Non-pigmented ciliary epithelial cell (primary cell): ENCODE measurements at places on chromosomes 6 and 20.

GRCh38 chr6:73182021-73182607 is 43.2 kb downstream of the KHDC1L start:
- no peak for DNase-seq

DNA sequence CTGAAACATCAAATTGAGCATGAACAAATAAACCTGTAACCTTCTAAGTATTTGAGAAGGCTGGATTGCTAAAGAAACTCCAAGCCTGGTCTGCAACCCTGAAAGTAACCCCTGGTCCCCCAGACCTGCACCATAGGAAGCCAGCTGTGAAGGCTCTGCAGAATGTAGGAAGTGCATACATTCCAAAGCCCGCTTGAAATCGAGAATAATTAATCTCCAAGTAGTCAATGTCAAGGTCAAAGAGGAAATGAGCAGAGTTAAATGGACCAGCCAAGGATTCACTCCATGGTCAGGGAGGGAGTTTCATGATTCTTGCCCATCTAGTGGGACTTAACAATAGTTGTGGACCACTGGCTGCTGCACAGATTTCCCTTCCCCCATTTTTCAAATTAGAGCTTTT is 107.6 kb upstream of the RNF24 start:
- no peak for DNase-seq

DNA sequence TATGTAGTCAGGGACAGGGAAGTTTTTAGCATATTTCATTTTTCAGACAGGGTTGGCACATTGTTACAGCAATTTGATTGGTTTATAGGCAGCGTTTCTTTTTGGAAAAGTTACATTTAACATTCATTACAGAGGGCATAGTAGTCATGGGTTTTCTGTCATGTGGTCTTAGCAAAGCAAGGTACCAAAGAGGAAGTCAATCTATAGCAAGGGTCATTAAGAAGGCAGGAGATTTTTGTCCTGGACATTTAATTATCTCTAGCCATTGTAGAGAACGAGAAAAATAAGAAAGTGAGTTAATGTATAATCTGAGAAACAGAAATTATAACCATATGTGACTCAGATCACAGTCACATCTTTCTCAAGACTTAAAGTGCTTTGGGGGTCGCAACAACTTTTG is 47.4 kb downstream of the TPD52L1 start:
- DNase-seq: no peak

DNA sequence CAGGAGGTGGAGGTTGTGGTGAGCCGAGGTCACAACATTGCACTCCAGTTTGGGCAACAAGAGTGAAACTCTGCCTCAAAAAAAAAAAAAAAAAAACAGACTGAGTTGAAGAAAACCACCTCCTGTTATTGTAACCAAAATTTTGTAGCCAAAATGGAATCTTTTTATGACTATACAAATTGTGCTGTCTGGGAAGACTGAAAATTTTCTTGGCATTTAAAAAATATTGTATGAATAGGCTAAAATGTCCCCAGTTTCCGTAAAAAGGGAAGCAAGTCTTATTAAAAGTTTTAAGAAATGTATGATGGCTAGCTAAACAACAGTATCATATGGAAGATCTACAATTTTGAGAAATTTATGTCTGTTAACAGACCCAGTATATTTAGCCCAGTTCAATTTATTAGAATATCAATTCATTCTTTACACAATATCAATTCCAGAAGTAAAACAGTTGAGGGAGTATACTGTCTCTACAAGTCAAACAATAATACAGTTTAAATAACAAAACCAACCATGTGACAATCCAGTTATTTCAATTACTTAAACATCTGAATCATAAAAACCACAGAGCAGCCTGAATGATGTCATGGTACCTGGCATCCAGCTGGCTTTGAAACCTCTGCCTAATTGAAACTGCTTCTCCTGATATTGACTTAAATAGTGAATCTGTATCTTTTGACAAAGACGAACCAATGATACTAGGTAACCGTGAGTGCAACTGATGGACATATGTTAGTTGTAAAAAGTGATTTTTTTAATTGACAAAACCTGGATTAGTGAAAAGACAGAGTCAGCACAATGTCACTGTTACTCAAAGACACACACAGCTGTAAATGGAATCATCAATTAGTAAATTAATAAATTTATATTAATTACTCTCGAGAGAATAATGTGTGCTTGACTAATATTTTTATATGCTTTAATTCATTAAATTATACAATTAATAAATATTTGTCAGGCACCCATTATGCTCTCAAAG is 166.6 kb upstream of the MARCKS start:
- DNase-seq: peak; percentile 81

- DNase-seq: no peak
Measured at GRCh38 chr6:75752365-75752764, 3.3 kb downstream of the MYO6 start.

- DNase-seq: no peak
Measured at GRCh38 chr20:9705722-9706476, 133.0 kb downstream of the PAK5 start.

- no peak for DNase-seq
Measured at GRCh38 chr6:89205819-89206218, 11.3 kb downstream of the GABRR1 start.

GRCh38 chr6:118408863-118409262 is 139.2 kb upstream of the PLN start:
- no peak for DNase-seq

GRCh38 chr6:20058121-20058905 is 154.0 kb downstream of the MBOAT1 start:
- no peak for DNase-seq

DNA sequence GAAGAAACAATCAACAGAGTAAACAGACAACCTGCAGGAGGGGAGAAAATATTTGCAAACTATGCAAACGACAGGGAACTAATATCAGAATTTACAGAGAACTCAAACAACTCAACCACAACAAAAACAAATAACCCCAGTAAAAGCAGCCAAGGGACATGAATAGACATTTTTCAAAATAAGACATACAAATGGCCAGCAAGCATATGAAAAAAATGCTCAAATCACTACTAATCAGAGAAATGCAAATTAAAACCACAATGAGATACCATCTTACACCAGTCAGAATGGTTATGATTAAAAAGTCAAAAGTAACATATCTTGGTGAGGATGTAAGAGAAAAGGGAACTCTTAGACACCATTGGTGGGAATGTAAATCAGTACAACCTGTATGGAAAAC is 215.0 kb downstream of the THBS2 start:
- DNase-seq: no peak

DNA sequence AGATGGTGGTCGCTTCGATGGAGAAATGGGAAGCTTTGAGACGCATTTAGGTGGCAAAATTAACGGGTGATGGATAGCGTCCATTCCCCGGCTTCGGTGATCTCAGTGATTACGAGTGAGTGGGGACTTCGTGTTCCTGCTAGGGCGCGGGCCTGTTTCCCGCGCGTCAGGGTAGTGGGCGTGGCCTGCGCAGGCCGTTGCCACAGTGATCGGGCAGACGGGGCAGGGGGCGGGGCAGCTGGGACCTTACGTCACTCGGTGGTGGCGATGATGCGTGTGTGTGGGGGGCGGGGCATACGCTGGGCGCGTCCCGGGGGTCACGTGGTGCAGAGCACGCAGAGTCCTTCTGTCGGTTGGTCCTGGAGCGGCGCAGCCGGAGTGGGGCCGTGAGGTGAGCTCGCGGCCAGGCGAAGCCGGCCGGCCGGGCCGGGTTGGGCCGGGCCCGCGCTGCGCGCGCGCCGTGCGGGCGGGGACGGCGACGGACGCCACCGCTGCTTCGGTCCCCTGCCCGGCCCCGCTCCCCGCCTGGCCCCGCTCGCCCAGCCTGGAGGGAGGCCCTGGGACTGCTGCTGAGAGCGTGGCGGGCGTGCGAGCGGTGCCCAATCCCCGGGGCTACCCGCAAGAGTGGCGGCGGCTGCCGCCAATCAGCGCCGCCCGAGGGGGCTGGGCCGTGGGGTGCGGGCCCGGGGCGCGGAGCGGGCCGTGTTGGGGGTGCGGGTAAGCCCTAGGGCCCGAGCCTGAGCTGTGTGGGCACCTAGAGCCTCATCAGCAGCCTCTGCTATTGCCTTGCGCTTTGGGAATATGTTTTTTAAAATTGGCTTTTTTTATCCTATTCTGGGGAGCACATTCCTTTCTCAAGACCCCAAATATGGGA is at the start of gene PHF20:
Gene PHF20 (plus strand): TSS at position 327 of the 874 bp plus-strand sequence. CDS start 29,508 bp downstream, outside the sequence.
- DNase-seq: peak; percentile 86

DNA sequence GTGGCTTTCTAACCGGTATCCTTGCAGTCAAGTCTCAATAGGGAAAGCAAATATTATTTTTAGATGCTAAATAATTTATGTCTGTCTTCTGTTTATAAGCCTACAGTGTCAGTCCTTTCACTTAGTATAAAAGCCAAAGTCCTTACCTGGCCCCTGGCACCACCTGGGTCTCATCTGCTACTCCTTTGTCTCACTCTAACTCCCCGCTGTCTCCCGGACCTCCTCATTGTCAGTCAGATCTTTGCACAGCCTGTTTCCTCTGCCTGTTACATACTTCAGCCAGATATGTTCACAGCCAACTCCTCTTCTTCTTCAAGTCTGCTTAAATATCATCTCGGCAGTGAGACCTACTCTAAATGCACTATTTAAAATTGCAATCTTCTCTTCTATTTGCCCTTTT is 84.2 kb downstream of the THEMIS start:
- DNase-seq: no peak

- no peak for DNase-seq
Measured at GRCh38 chr20:15144916-15145315, 807.5 kb upstream of the FLRT3 start.

DNA sequence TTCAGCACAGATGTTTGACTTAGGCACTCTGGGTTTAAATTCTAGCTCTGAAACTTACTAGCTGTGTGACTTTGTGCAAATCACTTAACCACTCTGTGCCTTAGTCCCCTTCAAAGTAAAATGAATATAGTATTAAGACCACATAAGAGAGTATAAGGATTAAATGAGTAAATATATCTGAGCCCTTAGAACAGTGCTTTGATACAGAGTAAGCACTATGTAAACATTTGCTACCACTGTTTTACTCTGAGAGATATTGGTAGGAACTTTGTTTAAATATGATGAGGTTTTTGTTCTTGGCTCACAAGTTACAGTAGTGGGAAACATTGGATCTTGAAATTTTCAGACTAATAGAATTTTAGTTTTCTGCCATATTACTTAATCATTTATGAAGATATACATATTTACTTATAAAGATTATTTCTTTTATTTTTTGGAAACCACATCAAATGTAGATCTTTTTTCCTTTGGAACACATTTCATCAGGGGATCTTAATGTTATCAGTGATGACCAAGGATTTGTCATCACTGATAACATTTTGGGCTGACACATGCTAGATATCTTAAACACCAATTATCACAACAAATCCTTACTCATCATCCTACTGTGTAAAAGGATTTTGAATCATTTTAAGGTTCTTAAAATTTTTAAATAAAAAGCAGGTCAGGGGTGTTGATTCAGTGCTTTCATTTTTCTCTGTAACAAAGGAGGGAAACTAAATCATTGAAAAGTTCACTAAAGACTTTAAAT is 226.2 kb downstream of the EYA4 start:
- DNase-seq: no peak

- DNase-seq: no peak
Measured at GRCh38 chr6:2441601-2442475, 196.4 kb upstream of the GMDS start.

- DNase-seq: no peak
Measured at GRCh38 chr20:23366384-23366783, 4.4 kb downstream of the GZF1 start.

GRCh38 chr20:53328961-53329360 is 264.7 kb downstream of the ZNF217 start:
- DNase-seq: no peak

DNA sequence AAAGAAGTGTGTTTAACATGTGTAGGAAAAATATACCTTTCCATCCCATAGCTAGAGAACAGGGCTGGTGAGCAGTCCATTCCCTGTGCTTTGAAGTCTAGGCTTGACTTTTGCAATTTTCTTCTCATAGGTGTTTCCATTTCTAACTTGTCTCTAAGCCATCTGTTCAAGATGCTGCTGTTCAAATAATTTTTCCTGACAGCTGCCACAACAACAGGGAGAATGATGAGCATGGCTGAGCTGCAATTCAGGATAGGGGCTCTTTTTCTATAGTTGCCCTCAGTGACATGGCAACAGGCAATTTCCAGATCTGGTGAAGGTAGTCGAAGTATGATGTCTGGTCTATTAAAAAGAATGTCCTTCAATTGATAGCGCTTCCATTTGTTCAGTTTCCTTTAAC is 103.0 kb upstream of the HS3ST5 start:
- DNase-seq: no peak

DNA sequence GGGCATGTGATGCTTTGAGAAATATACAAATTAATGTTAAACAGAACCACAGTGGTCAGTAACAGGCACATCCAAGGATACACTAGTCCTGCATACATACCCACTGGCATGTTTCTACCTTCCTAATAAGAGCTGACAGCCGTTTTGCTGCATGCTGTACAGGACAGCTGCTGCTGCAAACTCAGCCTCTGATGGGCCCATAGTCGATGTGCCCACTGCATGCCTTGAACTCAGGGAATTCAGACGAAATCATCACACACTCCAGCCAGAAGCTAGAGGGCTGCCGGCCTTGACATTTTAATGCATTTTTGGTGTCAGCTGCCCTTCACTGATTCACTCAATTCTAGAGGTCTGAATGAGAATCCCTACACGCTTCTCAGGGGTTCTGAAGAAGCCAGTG is 29.3 kb downstream of the FKBP1A start:
- no peak for DNase-seq

- DNase-seq: no peak
Measured at GRCh38 chr20:24048024-24048611, 59.5 kb upstream of the GGTLC1 start.

GRCh38 chr20:38423541-38423940 is 11.6 kb downstream of the SNHG17 start:
- no peak for DNase-seq

DNA sequence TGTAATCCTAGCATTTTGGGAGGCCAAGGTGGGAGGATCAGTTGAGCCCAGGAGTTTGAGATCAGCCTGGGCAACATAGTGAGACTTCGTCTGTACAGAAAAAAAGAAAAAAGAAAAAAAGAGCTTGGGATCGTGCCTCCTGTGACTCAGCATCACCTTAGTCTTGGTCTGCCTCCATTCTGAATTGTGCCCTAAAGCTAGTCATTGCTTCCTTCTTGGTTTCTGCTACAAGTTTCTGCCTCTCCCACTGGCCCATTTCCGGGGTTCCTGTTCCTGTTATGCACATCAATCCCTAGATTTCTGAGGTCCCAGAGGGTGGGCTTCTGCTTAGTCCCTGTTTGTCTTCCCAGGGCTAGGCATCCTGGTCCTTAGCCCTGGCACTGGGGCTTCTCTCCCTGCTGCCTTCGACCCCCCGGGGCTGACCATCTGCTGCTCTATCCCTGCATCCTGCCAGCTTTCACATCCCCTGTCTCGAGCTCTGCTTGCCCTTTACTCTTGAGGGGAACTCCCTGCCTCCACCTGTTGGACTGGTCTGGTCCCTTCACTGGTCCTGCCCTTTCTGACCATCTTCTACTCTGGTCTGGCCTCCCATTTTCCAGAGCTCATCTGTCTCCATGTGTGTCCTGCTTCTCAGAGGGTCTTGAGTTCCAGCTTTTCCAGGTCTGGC is 77.5 kb upstream of the ESR1 start:
- DNase-seq: no peak

DNA sequence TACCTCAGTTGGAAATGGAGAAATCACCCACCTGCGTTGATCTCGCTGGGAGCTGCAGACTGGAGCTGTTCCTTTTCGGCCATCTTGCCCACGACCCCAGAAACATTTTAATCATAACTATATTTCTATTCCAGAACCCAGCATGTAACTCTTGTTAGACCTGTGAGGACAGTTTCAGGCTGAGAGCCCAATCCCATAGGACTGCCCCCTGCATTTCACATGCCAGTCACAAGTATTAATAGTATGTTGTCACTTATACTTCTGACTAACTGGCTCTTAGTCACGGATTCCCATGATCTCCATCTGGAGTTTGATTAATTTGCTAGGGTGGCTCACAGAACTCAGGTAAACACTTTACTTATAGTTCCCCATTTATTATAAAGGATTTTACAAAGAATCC is 96.0 kb upstream of the PRND start:
- DNase-seq: no peak
